ENCODE measurements at places on chromosomes 12 and 14. TPM values are rescaled to one million over a fixed set of nuclear protein-coding genes. Genes with fewer than 3 reads are reported as not detected.

NPFF gene
- total RNA-seq = not detected

CPNE6 gene
- not detected for total RNA-seq

TRPV4 gene
- not detected for total RNA-seq

ZC2HC1C gene
- 0.81 TPM for total RNA-seq

MAP4K5 gene
- 35.2 TPM for total RNA-seq

DNA sequence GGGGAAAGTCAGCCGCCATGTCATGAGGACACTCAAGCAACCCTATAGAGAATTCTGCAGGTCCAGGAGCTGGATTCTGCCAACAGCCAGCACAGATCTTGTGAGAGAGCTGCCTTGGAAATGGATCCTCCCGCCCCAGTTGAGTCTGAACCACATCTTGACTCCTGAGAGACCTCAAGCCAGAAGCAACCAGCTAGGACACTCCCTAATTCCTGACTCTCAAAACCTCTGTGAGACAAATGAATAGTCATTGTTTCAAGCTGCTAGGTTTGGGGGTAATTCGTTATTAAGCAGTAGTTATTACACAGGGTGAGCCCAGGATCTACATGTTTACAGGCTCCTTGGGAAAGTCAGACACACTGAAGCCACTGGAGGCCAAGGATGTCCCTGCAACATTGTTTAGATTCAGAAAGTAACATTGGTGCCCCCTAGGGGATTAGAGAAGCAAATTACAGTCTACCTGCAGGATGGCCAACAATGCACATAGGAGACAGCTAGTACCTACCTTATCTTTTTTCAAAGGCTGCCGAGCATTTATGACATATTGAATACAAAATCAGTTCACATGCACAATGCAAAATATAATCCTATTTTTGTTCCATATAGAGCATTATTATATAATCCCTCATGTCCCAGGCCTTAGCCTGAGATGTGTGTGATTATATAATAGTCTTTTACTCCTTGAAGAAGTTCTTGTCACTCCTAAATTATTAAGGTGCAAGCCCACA, 57.9 kb upstream of the FICD start:
- no peak overlapping the region for H3K4me3 ChIP-seq
- no peaks in the 10 kb centered on the region for H3K27me3 ChIP-seq
- H3K36me3 ChIP-seq = no peaks in the 10 kb centered on the region
- no peak for DNase-seq
- no peaks in the 10 kb centered on the region for H3K4me1 ChIP-seq

GRCh38 chr12:45273717-45274271, 57.9 kb downstream of the ANO6 start:
- H3K4me1 ChIP-seq = no peaks in the 10 kb centered on the region
- no peaks in the 10 kb centered on the region for H3K27me3 ChIP-seq
- no peak for DNase-seq

DNA sequence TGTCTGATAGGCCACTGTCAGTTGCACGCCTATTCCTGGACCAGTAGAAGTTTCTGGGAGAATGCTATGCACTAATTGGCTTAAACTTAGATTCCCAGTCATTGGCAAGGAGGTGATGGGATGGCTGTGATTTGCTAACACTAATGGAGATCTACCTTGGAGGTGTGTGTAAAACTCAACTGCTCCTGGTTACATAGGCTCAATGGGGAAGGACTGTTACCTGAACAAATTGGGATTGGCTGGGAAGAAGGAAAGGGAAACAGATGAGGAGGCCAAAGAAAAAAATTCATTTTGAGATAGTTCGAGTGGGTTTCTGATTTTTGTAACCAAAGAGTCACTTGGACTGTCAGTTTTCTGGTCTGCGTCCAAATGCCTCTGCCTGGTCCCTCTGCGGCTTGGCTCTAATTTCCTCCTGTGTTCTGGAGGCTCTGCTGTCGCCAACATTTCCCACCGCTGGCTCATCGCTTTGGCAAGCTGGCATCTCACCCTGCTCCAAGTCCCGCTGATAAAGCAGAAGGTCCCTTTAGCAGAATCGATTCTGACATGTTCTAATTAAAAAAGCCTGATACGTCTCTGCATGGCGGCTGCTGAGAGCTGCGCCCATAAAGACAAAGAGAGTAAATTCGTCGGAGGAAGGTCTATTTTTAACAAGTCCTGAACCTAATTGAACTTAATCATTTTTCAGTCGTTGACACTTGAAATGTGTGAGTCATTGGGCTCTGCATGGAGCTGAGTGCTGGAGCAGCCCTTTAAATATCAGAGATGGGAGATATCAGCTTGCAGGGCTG, 2.0 kb upstream of the CCDC63 start:
- no peak overlapping the region for H3K27ac ChIP-seq
- H3K27me3 ChIP-seq = peaks cover 3% of the 10 kb centered on the region
- H3K4me3 ChIP-seq = no peak overlapping the region
- no peaks in the 10 kb centered on the region for H3K4me1 ChIP-seq

Data from CD8-positive, alpha-beta memory T cell (primary cell).